SJCRH30 (cell line): ENCODE measurements at places on chromosomes 5 and 9.

GRCh38 chr5:178590141-178590923 is at the start of gene COL23A1:
Gene COL23A1 (minus strand): TSS chr5:178590393.
- DNase-seq = no peak

DNA sequence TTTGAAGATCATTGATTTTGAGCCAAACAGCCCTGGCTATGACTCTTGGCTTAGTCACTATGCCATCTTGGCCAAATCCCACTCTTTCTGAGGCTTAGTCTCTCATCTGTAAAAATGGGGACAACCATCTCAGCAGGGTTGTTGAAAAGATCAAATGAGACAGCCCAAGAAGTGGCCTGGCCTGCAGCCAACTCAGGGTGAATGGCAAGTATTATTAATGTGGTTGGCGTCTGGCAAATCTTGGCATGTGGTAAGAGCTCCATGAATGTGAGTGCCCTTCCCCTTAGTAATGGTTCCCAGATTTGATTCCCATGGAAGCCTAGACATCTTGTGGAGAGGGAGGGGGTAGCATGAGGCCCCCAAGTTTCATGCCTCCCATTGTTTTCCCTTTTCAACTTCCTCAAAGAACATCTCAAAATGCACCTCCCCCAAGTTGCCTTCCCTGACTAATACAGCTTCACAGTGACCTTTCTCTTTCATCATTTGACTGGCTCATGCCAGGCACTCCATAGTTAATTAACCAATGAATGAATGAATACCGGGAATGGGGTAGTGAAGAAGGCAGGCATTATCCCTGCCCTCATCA is 11.8 kb upstream of the TGFBI start:
- peak; percentile 51 for DNase-seq

DNA sequence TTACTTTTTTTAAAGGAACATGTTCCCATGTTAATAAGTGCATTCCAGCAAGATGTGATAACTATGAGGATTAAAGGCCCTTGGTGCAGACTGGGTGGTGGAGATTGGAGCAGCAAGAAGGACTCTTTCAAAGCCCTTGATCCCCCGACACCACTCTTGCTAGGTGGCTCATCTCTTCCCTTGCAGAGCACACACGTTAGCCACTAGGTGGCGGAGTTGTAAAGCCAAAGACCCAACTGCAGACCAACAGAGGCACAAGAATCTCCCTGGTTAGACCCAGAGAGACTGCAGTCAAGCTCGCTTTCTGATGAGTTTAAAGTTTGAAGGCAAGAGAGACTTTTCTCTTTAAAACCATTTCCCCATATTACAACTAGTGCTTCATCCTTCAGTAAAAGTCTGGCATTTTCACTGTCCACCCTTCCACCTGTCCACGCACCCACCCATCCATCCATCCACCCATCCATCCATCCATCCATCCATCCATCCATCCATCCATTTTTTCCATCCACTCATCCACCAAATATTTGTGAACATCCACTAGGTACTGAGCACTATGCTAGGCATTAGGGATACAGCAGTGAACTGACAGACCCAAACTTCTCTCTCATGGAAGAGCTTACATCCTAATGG is 226.9 kb downstream of the MSX2 start:
- DNase-seq = peak; percentile 81

DNA sequence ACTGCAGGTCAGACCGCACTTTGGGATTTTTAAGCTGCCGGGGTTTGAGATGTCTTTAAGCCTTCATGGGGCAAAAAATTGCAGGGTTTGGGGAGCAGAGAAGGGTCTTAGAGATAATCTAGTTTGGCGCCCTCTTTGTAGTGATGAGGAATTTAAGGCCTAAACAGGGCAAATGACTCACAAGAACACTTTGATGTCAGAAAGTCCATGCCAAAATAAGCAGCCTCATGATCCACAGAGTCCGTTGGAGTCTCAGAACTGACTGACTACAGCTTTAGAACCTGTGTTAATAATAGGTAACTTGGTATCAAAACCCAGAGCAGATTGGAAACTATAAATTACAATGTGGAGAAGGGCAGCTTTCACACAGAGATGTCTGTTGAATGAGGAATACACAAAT is 35.9 kb upstream of the PTGS1 start:
- no peak for DNase-seq

DNA sequence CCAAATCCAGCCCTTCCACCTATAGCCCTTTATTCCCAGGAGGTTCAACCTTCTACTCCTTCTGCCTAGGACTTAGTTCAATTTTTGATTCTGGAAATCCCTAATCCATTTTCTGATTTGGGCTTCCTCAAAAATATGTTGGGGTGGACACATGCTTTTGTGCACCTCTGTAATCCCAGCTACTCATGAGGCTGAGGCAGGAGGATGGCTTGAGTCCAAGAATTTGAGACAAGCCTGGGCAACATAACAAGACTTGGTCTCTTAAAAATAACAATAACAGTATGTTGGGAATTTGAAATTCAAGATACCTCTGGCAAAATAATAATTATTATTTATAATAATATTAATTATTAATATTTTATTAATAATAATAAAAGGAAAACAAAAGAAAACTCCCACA is 188.7 kb upstream of the TLE4 start:
- DNase-seq = no peak

- DNase-seq = peak; percentile 85
Observed at GRCh38 chr5:73968729-73969128, 342.7 kb downstream of the ARHGEF28 start.

- no peak for DNase-seq
Observed at GRCh38 chr9:68637020-68637419, 68.0 kb upstream of the PIP5K1B start.

DNA sequence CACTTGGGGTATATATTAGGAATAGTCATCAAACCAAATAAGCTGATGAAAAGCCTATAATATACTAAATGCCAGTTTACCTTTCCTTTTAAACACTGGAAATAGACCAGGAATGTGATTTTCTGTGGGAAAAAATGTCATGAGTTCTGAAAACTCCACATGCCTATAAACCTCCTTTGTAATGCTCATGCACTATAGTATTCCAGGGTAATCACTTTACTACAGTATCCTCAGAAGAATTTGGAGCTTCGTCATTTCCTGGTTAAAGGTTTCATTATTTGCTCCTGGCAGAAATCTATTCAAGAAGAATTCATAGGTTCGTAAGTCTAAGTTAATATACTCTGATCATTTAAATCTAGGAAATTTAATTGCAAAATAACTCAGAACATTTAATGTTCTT is 1076.7 kb upstream of the DMAC1 start:
- no peak for DNase-seq

- DNase-seq = no peak
Observed at GRCh38 chr9:122579874-122580273, 3.3 kb downstream of the OR1L8 start.

GRCh38 chr9:71830929-71831328 is 62.6 kb upstream of the CEMIP2 start:
- DNase-seq = peak; percentile 93

- DNase-seq = no peak
Observed at GRCh38 chr5:171725205-171725601, 60.4 kb upstream of the SMIM23 start.

DNA sequence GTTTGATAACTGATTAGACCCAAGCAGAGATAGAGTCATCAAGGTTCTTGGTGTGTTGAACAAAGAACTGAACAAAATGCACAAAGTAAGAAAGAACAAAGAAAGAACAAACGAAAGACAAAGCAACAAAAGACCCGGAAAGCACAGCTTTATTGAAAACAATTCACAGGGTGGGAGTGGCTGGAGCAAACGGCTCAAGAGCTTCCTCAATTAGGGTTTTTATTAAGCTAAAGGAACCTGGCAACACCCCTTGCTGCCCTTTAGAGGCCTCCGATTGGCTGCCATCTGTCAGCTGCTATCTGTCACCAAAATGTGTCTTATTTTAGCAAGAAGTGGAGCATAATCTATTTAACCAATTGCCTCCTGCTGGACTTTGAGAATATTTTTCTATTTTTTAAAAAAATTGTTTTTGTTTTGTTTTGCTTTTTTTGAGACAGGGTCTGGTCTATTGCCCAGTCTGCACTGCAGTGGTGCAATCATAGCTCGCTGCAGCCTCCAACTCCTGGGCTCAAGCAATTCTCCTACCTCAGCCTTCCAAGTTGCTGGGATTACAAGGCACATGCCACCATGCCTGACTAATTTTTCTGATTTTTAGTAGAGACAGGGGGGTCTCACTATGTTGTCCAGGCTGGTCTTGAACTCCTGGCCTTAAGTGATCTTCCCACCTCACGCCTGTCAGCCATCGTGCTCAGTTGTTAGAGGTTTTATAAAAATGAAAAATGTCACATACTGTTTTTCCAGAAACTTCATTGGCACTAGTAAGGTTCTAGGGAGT is 7.7 kb upstream of the ABO start:
- DNase-seq = no peak

- DNase-seq = peak; percentile 11
Observed at GRCh38 chr9:77999231-77999631, 32.4 kb downstream of the GNAQ start.

DNA sequence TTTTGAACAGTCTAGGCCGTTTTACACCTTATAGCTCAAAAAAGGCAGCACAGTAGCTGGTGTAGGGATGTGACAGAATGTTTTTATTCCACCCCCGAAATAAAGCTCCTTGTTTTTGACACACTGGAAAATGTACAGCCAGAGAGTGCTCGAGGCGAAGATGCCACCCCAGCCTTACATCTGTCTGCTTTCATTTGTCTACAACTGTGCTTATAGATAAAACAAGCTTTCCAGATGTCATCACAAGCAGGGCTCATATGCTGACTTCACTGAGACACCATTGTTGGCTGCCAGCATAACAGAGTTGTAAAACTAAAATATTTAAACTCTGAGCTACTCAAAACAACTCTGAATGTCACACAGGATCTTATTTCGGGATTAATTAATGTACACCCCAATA is 386.3 kb downstream of the BNC2 start:
- no peak for DNase-seq

- peak; percentile 48 for DNase-seq
Observed at GRCh38 chr5:74638970-74639806, 1.3 kb downstream of the ENC1 start.

DNA sequence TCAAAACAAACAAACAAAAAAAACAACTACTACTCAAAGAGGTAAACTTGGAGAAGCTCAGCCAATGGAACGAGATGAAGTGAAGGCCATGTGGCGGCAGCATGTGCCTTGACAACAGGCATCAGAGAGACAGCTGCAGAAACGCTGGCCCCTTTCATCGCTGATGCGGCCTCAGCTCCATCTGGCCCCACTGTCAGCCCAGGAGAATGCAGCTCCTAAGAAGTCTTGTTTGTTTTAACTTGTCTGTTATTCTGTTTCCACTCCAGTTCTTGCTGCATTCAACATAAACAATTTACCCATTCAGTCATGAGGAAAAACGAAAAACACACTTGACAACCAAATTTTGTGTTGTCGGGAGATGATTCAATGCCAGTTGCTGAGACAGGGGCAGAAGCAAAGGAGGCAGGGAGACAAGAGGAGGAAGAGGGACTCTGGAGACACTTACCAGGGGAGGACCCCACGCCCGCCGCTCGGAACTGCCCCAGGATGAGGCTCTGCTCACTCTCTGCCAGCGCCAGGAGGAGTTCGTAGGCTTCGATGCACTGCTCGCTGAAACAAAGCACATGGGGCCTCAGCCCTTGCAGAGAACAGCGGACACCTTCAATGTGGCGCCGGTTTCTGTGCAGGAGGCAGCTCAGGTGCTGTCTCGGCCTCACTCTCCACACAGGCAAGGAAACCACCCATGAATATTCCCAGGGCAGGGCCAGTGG is 91.2 kb downstream of the DCP2 start:
- DNase-seq = no peak

GRCh38 chr5:122668552-122668951 is 106.3 kb upstream of the SNX2 start:
- DNase-seq = no peak

DNA sequence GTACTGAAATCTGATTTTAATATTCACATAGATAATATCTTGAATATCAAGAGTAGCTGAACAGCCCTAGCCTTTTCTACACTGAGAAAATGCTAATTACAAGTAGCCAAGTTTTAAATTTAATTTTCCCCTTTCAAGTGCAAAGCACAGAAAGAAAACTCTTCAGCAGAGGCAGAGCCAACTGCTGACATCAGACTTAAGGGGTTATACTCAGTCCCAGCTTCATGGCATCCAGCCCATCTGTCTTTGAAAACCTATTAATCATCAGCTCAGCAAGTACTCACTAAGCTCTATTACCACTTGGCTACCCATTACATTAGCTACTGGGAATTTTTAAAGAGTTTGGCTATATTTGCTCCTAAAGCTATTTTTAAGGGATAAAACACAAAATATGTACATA is 220.5 kb downstream of the SLC12A2 start:
- DNase-seq = no peak

GRCh38 chr9:134055981-134056461 is 11.8 kb downstream of the BRD3 start:
- no peak for DNase-seq
